ENCODE measurements at places on chromosomes 2 and 18. TPM values are rescaled to one million over a fixed set of nuclear protein-coding genes. Genes with fewer than 3 reads are reported as not detected.

The ZNF385B gene
- total RNA-seq, result not detected

The GKN1 gene
- total RNA-seq, result 0.45 TPM

The TM4SF20 gene
- total RNA-seq, result 5.9 TPM

The SLC39A6 gene
- 62.1 TPM for total RNA-seq

The CROCC2 gene
- total RNA-seq, result not detected

The ANKRD62 gene
- total RNA-seq, result not detected

The SPATA3 gene
- not detected for total RNA-seq

The AQP12B gene
- not detected for total RNA-seq

The LYPD1 gene
- total RNA-seq, result 12.0 TPM

The EVA1A gene
- total RNA-seq, result 7.8 TPM

The LYPD6 gene
- total RNA-seq, result 0.19 TPM

The DLX2 gene
- total RNA-seq, result 0.61 TPM

The FNDC4 gene
- 4.1 TPM for total RNA-seq

The CD207 gene
- total RNA-seq, result not detected

The EPAS1 gene
- total RNA-seq, result 120 TPM

The AUP1 gene
- 248 TPM for total RNA-seq

The ETAA1 gene
- 9.1 TPM for total RNA-seq

The MC2R gene
- not detected for total RNA-seq

The RAB11FIP5 gene
- 37.4 TPM for total RNA-seq

The CCL20 gene
- total RNA-seq, result 5.9 TPM

The IL36RN gene
- total RNA-seq, result 0.13 TPM

The PJVK gene
- total RNA-seq, result 0.99 TPM

The L3MBTL4 gene
- not detected for total RNA-seq

The RBFA gene
- total RNA-seq, result 29.5 TPM

The TSHZ1 gene
- 5.0 TPM for total RNA-seq

The IL1RL2 gene
- not detected for total RNA-seq

The WDR33 gene
- 20.0 TPM for total RNA-seq

The CDK15 gene
- total RNA-seq, result not detected

The NEU4 gene
- total RNA-seq, result 0.25 TPM

The CPSF3 gene
- 49.5 TPM for total RNA-seq

The ME2 gene
- total RNA-seq, result 38.9 TPM

The SP5 gene
- not detected for total RNA-seq

The LRP1B gene
- total RNA-seq, result not detected

All from A549 treated with ZK216348 at 1 μM for 4 hours (cell line).